Activated CD4-positive, alpha-beta T cell treated with anti-CD3 and anti-CD28 coated beads, Interleukin-2, amount 50 U/mL, for 48 hours (primary cell): ENCODE measurements at places on chromosomes 1 and 21.

DNA sequence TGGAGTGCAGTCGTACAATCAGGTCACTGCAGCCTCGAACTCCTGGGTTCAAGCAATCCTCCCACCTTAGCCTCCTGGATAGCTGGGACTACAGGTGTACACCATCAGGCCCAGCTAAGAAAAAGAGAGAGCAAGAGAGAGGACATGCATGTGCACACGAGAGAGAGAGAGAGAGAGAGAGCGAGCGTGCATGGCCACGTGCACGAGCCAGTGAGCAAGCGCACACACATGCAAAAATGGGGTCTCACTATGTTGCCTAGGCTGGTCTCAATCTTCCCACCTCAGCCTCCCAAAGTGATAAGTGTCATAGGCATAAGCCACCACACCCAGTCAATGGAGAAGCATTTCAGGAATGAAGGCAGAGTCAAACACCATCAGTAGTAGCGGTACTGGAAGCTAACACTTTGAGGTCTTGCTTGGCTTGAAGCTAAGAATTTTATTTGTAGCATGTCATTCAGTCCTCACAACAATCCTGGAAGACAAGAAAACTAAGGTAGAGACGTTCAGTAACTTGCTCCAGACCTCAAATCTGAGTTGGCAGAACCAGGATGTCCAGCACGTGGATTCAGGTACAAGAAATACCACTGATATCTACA lies 14.5 kb downstream of the GNB1 start:
- no peak for DNase-seq

- no peak for DNase-seq
Observed at GRCh38 chr1:109630898-109631512, 11.4 kb downstream of the AMPD2 start.

- no peak for DNase-seq
Observed at GRCh38 chr1:67717876-67718275, 32.9 kb downstream of the GADD45A start.

DNA sequence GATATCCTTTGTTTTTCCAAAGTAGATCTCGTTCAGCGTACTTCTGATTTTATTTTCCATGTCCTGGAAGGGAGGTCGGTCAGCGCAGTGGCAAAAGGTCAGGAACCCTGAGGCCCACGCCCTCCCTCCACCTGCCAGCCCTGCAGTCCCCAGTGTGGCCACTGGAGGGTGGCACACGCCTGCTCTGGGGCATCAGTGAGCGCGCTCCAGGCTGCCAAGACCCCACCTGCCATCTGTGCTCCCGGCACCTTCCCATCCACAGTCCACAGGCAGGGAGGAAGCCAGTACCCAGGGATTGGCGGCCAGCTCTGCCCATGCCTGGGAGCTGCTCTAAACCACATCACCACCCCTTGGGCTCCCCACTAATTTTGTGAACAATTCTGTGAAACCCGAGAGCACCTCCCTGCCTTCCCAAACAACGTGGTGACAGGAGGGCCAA lies 32.3 kb downstream of the SLC66A1 start:
- peak; percentile 61 for DNase-seq

DNA sequence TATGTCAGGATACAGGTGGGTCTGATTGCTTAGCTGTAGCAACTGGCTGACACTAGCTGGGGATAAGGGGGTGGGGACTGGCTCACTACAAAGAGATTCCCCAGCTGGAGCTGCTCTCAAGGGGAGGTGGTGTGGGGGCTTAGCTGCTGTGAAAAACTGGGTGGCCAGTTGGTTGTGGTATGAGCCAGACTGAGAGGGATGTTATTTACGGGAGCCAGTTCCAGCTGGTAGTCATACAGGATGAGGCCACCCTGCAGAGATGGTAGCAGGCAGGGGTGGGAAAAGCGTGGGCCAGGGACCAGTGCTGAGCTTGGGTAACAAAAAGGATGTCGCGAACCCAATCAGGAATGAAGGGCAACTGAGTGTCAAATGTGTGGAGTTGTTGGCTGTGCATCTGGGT lies 204.0 kb upstream of the C21orf91 start:
- no peak for DNase-seq

- DNase-seq = no peak
Observed at GRCh38 chr21:34031835-34032370, 41.5 kb upstream of the MRPS6 start.

DNA sequence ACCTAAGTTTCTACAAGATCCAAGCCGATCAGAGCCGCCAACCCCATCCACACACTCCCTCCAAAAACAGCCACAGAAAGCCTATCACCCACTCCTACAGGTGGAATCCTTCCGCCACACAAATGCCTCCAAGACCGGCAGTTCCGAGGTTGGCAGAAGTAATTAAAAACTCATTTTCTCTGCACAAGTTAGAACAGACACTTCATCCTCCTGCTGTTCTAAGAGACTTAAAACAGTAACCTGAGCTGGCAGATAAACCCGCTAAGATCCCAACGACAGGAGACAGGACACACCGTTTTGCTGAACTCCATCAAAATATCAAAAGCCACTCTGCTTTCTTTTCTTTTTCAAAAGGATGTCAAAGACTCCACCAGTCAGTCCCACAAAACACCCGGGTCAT lies 2.8 kb downstream of the SSBP3 start:
- DNase-seq = no peak

DNA sequence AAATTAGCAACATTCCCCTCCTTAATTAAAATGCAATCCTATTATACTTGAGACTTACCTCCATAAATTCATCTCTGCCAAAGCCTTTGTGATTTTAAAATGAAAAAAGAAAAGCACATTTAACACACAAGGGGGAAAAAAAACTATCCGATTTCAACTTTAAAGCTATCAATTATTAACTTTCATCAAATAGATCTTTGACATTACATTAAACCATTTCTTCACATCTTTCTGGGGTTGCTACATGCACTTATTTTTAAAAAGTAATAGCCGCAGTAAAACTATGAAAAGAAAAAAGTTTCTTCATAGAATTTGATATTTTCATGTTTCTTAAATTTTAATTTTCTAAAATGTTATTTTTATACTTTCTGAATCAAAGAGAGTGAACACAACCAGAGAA lies 71.0 kb downstream of the EVI5 start:
- no peak for DNase-seq

GRCh38 chr1:86618358-86618757 lies 71.5 kb downstream of the CLCA4 start:
- no peak for DNase-seq

DNA sequence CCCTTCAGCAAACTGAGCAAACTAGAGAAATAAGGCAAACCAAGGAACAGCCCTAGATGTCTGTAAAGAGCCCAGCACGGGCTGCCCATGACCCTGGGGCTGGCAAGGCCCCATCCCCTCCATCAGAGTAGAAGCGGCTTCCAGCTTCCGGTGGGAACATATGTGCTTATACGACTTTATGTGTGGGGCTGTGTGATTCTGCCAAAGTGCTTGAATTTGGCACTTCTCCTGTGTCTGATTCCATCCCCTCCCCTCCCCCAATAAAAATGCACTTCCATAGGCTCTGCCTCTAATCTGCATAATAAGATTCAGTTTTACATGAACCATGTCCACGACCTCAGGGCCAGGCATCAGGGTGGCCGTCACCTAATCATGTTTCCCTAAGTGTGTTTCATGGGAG lies 236.6 kb downstream of the DSCAM start:
- DNase-seq = no peak

- no peak for DNase-seq
Observed at GRCh38 chr1:149937759-149938158, 1.1 kb upstream of the MTMR11 start.

DNA sequence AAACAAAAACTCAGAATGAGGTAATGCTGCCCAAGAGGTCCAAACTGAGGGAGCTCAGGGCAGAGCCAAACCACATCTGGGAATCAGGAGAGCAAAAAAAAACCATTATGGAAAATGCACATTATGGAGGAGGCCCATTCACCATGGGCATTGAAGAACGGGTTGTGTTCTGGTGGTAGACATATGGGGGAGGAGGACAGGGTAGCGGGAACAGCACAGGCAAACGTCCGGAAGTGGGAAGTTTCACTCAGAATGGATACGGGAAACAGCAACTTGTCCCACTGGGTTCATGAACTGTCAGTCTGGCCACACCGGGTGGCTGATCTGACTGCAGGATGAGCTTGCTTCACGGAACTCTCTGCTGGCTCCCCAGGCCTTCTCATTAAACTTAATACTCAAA lies 139.7 kb downstream of the RRAGC start:
- DNase-seq = no peak

- peak; percentile 61 for DNase-seq
Observed at GRCh38 chr21:42833439-42833815, 45.9 kb downstream of the WDR4 start.

GRCh38 chr1:100164216-100164615 lies 13.8 kb downstream of the LRRC39 start:
- no peak for DNase-seq

DNA sequence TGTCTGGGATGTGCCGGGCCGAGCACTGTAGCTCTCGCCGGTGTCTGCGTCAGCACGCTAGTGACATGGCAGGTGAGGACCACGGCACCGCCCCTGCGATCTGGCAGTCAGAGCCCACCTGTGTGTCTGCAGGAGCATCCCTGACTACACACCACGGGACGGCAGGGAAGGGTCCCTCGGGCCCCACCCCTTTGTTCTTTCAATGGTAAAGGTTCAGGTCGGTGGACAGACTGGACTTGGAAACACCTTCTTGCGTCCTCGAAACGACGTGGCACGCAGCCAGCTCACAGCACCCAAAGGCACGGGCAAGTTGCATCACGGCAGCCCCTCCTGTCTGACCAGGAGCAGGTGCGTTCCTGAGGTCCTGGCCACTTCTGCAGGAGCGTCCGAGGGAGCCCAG lies 3.7 kb upstream of the SAMD11 start:
- no peak for DNase-seq

DNA sequence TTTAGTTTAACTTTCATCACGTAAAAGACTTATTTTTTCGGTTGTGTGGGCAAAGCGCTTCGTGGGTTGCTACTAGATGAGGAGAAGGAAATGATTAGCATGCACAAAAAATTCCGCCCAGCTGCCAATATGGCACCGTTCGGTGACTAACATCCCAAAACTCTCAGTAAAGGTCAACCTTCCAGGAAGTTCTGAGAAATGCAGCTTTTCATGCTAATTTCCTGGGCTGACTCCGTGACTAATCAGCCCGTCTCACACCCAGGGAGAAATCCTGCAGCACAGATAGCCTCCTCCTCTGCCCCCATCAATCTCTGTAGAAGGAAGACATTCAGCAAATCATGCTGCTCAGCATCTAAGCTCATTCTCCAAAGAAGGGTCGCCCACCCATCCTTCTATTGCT lies 34.1 kb downstream of the TMCO4 start:
- DNase-seq = peak; percentile 48

GRCh38 chr1:95408507-95409136 lies 174.6 kb downstream of the RWDD3 start:
- no peak for DNase-seq

DNA sequence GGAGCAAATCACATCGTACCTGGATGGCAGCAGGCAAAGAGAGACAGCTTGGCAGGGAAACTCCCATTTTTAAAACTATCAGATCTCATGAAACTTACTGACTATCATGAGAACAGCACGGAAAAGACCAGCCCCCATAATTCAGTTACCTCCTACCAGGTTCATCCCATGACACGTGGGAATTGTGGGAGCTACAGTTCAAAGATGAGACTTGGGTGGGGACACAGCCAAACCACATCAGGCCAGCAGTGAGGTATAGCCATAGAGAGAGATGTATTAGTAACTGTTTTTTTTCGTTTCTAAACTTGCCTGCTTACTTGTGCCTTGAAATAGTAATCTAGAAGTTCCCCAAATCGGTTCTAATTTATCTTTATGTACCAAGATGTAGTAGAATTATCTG lies 48.9 kb downstream of the AK4 start:
- DNase-seq = no peak

DNA sequence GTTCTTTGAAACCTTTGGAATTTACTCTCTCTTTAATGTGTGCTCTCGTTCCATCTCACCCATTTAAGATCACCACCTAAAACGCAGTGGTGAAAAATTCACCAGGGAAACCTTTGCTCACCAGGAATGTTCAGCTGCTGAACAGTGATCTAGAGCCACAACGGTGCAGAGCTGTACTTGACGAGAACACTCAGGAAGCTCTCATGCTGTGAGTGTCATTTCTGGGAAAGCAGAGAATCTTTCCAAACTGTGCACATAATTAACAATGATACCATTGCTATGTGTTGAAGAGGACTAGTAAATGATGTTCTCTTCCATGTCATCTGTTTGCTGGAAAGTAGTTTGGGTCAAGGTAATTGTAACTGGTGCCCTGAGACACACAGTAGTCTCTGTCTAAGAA lies 117.1 kb downstream of the ZZZ3 start:
- no peak for DNase-seq

GRCh38 chr21:30818837-30819610 lies 6.0 kb upstream of the KRTAP8-1 start:
- DNase-seq = no peak

DNA sequence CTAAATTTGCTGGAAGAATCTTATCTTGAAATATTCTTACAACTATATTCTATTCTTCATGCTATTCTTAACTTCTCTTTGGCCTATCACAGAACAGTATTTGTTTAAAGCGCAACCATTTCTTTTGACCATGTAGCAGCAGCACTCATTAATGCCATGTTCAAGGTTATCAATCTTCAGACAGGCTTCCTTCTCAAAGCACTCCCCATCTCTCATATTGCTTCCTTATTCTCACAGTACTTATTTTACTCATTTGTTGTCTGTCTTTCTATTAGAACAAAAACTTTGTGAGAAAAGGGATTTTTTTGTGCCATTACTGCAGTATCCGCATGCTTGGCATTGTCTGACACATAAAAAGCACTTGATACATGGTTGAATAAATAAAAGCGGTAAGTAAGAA lies 89.7 kb downstream of the ATP1B1 start:
- no peak for DNase-seq

DNA sequence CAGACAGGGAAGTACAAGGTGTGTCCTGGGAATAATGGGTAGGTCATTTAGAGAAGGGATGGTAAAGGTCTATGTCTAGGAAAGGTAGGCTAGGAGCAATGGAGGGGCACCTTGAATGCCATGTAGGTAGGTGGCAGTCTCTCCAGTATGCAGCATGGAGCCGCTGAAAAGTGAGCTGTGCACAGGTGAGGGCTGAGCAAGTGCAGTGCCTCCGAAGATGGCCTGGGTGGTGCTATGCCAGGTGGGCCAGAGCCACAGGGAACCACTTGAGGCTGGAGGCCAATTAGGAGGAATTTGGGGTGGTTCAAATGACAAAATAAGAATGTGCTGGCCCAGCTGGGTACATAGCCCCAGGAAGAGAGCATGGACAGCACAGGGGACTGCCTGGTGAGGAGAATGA lies 25.0 kb downstream of the RNU5D-1 start:
- DNase-seq = no peak

- DNase-seq = no peak
Observed at GRCh38 chr1:114206392-114206791, 52.7 kb upstream of the SYT6 start.
